Stomach (tissue), 19 donors: ENCODE measurements at places on chromosomes 12 and 14. TPM values are rescaled to one million over a fixed set of nuclear protein-coding genes. Genes with fewer than 3 reads are reported as not detected.

GRCh38 chr12:44876544-44877410 is 662 bp upstream of the NELL2 start:
- DNase-seq = peak; percentile 74

DNA sequence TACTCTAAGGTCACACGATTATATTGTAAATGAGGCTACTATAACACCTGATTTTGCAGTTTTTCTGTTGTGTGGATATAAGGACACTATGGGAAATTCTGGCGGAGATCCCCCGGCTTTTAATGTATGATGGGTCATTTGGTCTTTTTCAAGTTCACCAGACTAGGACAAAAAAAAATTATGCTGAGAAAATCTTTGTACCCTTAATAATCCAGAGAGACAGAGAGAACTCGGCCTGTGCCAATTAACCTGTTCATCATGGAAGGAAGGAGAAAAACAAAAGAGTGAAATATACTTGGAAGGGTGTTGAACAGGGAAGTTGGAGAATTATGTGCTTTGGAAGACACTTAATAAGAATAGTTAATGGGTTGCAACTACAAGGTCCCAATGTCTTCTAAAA is 62.2 kb upstream of the KICS2 start:
- no peak for DNase-seq

DNA sequence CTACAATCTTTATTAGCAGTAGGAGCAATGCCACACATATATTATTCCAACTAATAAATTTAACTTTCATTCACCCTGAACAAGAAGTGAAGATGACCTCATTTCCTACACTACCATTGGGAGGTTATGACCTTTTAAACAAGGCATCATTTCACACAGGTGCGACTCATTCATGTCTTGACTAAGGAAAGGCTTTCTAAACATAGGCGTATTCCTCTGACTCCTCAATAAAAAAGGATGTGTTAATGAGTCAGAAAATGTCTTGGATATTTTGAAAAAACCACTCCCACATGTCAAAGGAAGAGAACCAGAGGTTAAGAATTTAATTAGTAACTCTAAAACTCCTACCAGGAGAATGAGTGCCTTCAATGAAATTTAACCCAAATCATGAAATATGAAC is 115.2 kb downstream of the PRICKLE1 start:
- no peak for DNase-seq

DNA sequence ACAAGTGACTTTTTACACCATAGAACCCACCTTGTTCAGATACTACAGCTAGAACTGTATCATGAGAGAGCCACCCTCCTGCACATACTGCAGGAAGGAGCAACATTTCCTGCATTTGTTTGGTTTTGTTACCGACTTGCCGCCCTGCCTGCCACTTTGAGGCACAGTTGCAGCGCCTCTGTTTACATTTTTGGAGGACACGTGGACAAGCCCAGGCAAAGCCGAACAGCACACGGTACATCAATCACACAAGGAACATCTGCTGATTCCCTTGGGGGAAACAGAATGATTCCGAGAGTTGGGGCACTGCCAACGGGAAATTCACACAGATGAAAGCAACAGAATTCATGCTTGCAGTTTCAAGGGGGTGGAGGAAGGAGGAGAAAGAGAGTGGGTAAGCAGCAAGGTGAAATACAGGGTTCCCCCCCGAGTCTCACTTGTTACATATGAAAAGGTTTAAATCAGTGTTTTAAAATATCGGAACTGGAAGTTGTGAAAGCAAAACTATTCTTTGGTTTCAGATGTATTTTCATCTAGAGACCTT is 110.7 kb downstream of the BTG1 start:
- DNase-seq = peak; percentile 59

DNA sequence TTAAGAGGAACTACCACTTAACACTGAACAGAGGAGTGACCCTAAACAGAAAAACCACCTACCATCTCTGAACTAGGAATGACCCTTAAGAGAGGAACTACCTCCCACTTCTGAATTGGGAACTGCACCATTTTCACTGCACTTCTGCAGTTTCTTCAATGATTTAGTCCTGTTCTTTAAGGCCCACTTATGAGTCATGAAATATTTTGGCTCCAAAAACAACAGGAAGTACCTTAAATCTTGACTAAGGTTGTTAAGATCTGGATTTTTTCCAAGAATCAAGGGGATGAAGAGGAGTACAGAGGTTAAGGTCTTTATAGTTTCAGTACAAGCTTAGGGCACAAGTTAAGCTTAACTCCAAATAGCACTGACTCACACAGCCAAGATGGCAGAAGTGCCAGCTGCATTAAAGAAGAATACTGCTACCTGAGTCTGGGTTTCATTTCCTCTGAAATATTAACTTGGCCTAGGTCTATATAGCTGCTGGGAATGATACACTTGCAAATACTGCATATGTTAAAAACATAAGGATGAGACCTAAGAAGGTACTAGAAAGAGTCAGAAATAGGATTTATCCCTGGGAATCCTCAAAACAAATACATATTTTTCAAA is 4.2 kb downstream of the NPC2 start:
- DNase-seq = no peak

DNA sequence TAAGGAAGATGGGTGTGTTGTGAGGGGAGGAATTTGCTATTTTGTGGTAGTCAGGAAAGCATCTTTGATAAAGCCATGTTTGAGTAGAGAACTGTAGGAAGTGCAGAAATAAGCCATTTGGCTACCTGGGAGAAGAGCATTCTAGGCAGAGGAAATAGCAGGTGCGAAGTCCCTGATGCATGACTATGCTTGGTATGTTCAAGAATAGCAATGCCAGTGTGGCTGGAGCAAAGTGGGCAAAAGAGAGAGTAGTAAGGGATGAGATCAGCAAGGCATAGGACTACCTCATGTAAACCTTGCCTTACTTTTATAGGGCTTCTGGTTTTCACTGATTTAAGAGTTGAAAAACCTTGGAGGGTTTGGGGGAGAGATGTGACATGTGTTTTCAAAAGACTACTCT is 365.5 kb upstream of the GARIN6 start:
- DNase-seq = no peak

- no peak for DNase-seq
These were observed 42.0 kb upstream of the ATP2B1 start for GRCh38 chr12:89750389-89751351.

DNA sequence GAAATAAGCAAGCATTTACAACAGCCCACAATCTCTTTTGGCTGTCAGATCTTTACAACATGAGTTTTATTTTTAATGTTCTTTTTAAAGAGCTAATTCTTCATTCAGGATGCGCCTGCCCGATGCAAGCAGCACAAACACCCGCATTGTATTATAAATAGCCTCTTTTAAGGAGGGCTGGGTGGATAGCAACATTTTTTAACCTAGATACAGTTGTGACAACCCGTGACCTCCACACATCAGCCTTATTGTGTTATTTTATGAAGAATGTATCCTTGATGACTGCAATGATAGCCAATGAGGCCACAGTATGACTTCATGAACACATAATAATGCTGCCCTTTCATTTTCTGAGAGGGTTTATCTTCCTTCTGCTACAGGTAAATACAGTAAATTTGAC is 173.7 kb downstream of the FOXN3 start:
- DNase-seq = no peak

- no peak for DNase-seq
These were observed 98.6 kb downstream of the TPH2 start for GRCh38 chr12:72037006-72037795.

GRCh38 chr12:19894050-19894449 is 454.8 kb downstream of the AEBP2 start:
- DNase-seq = no peak

DNA sequence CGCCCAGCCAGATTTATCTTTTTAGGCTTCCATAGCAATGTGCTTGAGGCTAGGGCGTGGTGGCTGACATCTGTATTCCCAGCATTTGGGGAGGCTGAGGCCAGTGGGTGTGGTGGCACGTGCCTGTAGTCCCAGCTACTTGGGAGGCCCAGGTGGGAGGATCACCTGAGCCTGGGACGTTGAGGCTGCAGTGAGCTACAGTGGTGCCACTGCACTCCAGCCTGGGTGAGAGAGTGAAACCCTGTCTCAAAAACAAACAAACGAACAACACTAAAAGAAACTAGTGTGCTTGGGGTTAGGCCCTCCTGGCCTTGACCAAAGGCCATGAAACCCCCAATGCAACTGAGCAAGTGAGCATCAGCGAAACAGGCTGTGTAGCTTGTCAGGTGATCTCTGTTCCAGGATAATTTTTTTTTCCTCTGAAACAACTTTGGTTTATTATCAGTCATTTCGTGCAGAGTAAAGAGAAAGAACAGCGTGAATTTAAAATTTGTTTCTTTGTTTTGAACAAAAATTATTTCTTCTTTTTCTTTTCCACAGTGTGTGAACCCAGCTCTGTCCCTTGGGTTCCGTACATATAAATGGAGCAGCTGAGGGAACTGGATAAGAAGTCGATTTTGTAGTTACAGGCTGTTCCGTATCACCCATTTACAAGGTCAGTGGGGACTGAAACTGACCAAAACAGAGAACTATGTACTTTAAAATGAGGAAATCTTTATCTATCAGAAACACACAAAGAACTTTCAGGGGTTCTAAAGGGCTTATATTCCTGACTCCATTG is 8.8 kb upstream of the TUBA1C start:
- DNase-seq = no peak

- DNase-seq = peak; percentile 45
These were observed 89.9 kb downstream of the OTOGL start for GRCh38 chr12:80189241-80189640.

DNA sequence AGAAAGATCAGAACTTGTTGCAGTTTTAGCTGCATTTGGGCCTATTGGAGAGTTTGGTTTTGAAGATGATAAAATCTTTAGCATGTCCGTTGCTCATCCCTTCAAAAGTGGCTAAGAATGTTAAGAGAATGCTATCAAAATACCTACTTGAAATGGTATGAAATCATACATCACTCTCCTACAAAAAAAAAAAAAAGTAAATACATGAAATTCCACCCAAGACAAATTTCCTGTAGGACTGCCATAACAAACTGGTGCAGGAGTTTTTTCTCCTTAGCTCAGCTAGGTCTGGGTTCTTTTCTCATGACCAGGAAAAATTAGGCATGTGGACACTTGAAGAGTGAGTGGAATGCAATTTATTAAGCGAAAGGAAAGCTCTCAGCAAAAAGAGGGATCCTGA is 15.9 kb upstream of the FAR2 start:
- no peak for DNase-seq

DNA sequence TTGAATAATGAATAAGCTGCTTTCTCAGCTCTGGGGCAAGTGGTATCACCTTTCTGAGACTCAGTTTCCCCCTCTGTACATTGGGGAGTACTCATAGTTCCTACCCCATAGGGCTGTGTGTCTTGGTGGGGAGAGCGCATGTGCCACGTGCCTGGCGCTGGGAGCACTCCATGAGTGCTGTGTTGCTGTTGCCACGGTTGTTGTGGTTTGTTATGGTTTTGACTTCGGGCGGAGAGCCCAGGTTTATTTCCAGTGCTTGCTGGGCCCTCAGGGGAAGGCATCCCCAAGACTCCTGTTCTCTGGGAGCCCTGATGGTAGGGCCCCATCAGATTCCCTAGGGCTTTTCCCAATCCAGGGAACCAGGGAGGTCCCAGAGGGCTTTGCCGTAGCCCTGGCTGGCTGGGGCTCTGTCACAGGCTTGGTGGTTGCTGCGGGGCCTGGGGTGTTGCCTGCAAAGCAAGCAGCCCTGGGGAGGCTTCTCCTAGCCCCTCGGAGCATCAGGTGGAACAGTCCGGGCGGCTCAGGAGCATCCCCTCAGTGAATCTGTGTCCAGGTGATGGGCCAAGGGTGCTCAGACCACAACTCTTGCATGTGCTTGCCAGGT is 18.6 kb downstream of the SH2B3 start:
- DNase-seq = no peak

DNA sequence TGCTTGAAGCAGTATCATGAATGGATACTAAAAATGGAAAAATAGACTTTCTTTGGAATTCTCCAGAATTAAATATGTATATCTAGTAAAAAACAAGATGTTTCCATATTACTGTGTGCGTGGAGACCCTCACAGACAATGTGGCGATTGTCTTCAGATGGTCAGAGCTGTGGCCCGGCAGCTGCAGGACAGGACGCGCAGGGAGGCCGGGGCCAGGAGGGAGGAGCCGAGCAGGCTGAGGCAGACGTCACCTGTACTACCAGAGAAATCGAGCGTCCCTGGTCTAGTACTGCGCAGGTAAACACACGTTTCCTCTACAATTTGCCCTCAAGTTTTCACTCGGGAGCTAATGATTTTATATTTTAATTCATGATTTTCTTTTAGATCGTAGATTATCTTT is 22.8 kb downstream of the DDX51 start:
- DNase-seq = no peak

DNA sequence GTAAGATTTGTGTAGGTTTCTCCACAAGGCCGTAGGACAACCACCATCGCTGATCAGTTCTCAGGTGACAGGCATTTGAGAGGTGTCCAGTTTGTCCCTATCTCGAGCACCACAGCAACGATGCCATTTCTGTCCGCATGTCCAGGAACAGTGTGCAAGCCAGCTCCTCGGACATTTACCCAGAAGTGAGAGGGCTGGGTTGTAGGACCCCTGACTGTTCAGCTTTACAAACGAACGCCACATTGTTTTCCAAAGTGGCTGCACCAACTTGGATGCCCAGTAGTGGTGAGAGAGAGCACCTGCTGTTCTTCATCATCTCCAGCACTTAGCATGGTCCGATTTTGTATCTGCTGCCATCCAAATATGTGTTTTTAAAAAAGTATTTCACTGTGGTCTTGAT is 38.6 kb downstream of the CYP46A1 start:
- DNase-seq = no peak

- no peak for DNase-seq
These were observed 230.7 kb upstream of the SLC16A7 start for GRCh38 chr12:59365133-59365532.

GRCh38 chr14:51789596-51789995 is 70.8 kb upstream of the GNG2 start:
- no peak for DNase-seq

GRCh38 chr14:68987653-68988036 is 8.5 kb upstream of the ACTN1 start:
- DNase-seq = no peak

GRCh38 chr12:61523276-61523992 is 736.8 kb upstream of the USP15 start:
- DNase-seq = no peak

DNA sequence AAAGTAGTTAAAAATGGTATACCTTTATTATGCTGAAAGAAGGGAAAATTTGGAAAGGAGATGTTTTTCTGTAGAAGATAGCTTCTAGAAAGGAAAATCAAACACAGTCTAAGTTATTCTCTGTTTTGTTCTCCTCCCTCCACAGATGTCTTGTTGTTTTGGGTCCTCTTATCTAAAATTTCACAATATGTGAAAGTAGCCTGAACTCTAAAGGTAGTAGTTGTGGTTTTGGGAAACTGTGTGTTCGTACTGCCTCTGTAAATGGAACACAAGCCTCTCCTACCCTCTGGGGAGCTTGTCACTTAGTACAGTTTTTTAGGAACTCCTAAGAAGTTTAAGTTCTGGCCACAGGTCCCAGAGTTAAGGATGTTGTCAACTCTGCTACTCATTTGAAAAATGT is 112.6 kb downstream of the CRADD start:
- no peak for DNase-seq

GRCh38 chr14:88188745-88189416 is 134.2 kb downstream of the KCNK10 start:
- no peak for DNase-seq

The TMEM63C gene
- not detected for total RNA-seq

The PRIMA1 gene
- total RNA-seq = 9.8 TPM

The TMCC3 gene
- total RNA-seq = 5.8 TPM

The RNASE4 gene
- 13.4 TPM for total RNA-seq

The LALBA gene
- total RNA-seq = not detected

The PPP4R3A gene
- 93.9 TPM for total RNA-seq

The GPR132 gene
- 11.1 TPM for total RNA-seq

The CLEC4C gene
- not detected for total RNA-seq

The COX14 gene
- 60.7 TPM for total RNA-seq

The TMEM233 gene
- not detected for total RNA-seq

The TEX22 gene
- not detected for total RNA-seq
